ENCODE measurements at places on chromosomes 7 and 10. TPM values are rescaled to one million over a fixed set of nuclear protein-coding genes. Genes with fewer than 3 reads are reported as not detected.

Gene C10orf143
- total RNA-seq: 0.96 TPM

- no peak for DNase-seq
Observed at GRCh38 chr10:4525103-4525502, 300.9 kb upstream of the AKR1E2 start.

DNA sequence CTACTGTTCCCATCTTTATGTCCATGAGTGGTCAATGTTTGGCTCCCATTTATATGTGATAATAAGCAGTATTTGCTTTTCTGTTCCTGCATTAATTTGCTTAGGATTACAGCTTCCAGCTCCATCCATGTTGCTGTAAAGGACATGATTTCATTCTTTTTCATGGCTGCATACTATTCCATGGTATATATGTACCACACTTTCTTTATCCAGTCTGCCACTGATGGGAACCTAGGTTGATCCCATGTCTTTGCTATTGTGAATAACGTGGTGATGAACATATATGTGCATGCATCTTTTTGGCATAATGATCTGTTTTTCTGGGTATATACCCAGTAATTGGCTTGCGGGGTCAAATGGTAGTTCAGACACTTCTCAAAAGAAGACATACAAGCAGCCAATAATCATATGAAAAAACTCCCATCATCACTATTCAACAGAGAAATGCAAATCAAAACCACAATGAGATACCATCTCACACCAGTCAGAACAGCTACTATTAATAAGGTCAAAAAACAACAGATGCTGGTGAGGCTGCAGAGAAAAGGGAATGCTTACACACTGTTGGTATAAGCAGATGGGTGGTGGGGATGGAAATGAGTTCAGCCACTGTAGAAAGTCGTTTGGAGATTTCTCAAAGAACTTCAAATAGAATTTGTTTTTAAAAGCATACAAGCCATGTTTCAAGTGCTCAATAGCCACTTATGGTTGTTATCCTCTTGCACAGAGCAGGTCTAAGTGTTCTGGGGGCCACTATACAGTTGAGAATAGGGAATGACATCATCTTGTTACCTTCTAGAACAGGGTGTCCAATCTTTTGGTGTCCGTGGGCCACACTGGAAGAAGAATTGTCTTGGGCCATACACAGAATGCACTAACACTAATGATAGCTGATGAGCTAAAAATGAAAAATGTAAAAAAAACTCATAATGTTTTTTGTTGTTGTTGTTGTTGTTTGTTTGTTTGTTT lies 23.2 kb upstream of the SDK1 start:
- DNase-seq: peak; percentile 40

DNA sequence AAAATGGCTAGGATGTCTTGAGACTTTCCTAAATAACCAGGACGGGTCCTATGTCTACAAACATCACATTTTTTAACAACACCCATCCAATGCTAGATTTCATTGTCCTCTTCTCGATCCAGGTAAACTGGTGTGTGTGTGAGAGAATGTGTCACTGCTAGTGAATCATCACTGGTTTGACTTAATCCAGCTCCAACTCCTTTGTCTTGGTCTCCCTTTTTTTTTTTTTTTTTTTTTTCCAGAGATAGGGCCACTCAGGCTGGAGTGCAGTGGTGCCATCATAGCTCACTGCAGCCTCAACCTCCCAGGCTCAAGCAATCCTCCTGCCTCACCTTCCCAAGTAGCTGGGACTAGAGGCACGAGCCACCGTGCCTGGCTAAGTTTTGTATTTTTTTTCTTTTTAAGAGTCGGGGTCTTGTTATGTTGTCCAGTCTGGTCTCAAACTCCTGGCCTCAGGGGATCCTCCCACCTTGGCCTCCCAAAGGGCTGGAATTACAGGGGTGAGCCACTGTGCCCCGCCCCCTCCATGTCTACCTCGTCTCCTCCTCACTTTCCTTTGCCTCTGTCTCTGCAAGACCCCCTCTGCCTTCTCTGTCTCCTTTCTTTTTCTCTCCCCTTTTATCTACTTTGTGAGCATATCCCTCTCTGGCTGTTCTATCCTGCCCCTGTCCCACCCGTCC lies 2.2 kb upstream of the UFSP1 start:
- DNase-seq: no peak

GRCh38 chr7:107069457-107069856 lies 25.0 kb downstream of the PRKAR2B start:
- no peak for DNase-seq

DNA sequence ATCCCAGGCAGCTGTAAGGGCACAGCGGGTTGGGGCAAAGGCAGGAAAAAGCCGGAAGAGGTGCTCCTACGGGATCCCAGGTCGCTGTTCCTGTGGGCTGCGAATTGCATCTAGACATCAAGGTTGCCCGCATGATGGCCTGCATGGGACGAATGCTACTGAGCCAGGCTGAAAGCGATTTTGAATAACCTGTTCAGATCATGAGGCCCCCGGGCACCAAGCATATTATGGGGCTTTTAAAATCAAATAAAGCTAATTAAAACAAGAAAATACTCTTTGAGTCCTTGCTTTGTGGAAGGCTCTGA lies 37.1 kb downstream of the CAMK2B start:
- no peak for DNase-seq

GRCh38 chr10:33657913-33658312 lies 323.4 kb upstream of the NRP1 start:
- no peak for DNase-seq
